ENCODE measurements at places on chromosomes 2 and 18. TPM values are rescaled to one million over a fixed set of nuclear protein-coding genes. Genes with fewer than 3 reads are reported as not detected.

DNA sequence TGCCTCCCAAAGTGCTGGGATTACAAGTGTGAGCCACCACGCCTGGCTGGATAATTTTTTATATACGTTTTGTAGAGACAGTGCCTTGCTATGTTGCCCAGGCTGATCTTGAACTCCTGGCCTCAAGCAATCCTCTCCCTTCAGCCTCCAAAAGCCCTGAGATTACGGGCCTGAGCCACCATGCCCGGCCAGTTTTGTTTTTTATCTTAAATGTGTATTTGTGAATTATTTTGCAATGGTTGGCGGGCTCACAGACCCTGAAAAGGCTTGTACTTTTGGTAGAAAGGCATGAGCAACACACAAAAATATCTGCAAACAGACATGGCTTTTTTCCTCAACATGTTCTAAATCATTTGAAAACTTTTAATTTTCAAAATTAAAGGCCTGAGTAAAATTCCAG lies 73.4 kb upstream of the TMEM18 start:
- DNase-seq: no peak

SLC11A1 gene
- total RNA-seq: 0.09 TPM

- peak; percentile 37 for DNase-seq
Measured at GRCh38 chr2:172101821-172102390, 794 bp downstream of the DLX2 start.

- DNase-seq: no peak
Measured at GRCh38 chr2:221205103-221205673, 366.9 kb downstream of the EPHA4 start.

- DNase-seq: peak; percentile 67
Measured at GRCh38 chr2:169808221-169808620, 9.6 kb downstream of the SSB start.

CAPN14 gene
- 0.16 TPM for total RNA-seq

- peak; percentile 27 for DNase-seq
Measured at GRCh38 chr2:1561811-1562421, 148.7 kb downstream of the TPO start.

GRCh38 chr2:65053199-65053598 lies 3.0 kb upstream of the CEP68 start:
- DNase-seq: no peak

- no peak for DNase-seq
Measured at GRCh38 chr2:232321817-232322559, 56.6 kb upstream of the ALPP start.

- no peak for DNase-seq
Measured at GRCh38 chr2:10604604-10605003, 85.2 kb downstream of the NOL10 start.

- no peak for DNase-seq
Measured at GRCh38 chr18:63105636-63106316, 213.8 kb downstream of the BCL2 start.

DNA sequence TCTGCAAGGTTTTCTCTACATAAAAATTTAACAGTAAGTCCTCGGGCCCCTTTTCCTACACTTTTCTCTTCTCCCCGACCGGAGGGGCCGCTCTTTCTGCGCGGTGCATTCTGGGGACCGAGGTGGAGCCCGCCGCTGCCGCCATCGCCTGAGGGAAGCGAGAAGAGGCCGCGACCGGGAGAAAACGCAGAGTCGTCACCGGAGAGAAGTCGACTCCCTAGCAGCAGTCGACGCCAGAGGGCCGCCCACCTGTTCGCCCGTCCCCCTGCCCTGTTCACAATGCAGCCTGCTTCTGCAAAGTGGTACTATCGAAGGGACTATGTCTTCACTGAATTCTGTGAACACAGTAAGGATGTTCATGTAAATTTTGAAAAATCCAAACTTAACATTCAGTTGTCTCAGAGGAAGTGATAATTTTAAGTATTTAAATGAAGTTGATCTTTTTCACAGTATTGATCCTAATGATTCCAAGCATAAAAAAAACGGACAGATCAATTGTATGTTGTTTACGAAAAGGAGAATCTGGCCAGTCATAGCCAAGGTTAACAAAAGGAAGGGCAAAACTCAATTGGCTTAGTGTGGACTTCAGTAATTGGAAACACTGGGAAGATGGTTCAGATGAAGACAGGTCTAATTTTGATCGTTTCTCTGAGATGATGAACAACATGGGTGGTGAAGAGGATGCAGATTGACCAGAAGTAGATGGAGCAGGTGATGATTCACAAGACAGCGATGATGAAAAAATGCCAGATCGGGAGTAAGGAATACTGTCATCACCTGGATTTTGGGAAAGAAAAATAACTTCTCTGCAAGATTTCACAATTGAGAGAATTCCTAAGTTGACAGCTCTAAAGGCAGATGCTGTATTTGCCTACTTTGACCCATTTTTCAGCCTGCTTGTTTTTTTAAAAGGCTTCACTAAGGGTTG lies 55.8 kb downstream of the ASXL2 start:
- no peak for DNase-seq

DNA sequence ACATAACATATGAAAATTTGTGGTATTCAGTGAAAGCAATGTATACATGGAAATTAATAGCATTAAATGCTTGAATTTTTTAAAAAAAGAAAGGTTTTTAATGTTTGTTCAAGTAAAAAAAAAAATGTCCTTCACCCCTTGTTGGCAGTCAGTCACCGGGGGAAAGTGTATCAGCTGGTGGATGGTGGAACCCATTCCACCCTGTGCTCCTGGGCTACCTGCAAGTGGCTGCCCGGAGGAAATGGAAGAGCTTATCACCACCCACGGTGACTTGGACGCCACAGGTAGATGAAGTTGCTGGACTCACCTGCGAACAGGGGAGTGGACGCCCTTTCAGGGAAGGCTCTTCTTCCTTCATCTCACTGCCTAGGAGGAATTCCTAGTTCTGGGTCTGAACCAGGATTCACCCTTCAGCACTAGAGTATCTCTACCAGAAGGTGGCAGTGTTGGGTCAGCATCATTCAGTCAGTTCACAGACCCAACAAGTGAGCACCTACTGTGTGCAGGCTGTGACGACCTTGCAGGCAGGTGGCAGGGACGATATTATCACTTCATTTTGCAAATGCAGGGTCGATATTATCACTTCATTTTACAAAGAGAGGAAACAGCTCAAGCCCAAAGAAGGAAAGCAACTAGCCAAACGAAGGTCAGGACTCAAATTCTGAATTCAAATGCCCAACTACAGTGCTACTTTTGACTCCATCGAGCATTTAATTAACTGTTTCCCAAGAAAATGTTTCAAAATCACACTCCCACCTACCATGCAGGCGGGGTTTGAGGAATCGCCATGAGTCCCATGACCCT lies 35.8 kb downstream of the CIB4 start:
- DNase-seq: peak; percentile 65

- DNase-seq: peak; percentile 20
Measured at GRCh38 chr2:170974304-170974993, 45.4 kb downstream of the GORASP2 start.

IAH1 gene
- total RNA-seq: 51.7 TPM

DNA sequence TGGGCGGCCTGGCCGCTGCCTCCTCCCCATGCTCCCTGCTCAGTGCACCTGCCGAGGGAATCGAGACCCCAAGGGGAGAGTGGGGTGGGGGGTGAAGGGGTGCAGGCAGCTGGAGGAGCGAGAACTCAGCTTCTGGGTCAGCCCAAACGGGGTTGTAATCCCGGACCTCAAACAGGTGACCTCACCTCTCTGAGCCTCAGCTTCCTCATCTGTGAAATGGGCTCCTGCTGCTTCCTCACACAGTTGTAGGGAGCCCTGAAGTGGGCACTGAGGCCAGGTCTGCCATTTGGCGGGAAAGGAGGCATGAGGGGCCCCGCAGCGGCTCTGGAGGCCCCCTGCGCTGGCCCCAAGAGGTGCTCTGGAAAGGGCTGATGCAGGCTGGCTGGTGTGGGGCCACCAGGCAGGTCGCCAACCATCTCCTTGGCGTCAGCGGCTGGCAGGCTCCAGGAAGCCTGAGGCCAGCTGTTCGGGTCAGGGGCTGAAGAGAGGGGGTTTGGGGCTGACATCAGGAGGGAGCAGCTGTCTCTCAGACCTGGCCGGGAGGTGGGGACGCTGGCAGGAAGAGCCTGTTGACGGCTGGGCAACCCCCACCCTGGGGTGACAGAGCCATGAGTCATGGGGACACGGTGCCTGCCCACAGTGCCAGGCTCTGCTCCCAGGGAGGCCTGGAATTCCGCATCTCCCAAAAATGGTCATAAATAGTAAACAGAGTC lies 4.9 kb downstream of the KLHL30 start:
- no peak for DNase-seq

- DNase-seq: peak; percentile 33
Measured at GRCh38 chr18:34866739-34867138, 156.6 kb downstream of the DTNA start.

GRCh38 chr18:76619621-76620315 lies 124.7 kb upstream of the ZNF516 start:
- DNase-seq: peak; percentile 60

DCDC2C gene
- not detected for total RNA-seq

SERPINB2 gene
- total RNA-seq: 67.6 TPM

DNA sequence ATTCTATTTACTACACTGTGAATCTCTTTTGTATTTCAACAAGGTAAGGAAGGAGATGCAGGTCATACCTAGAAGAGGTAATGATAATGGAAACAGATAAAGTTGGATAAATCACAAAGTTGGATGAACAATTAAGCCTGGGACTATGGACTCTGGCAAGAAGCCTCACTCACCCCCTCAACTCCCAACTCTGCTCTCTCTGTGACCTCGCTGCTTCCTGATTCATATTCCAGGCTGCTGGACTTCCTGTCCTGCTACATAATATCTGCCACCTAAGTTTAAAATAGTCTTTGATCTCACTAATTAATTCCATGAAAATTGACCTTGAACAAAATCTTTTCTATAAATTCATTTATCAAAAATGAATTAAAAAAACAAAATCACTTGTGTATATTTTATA lies 215.3 kb downstream of the CALCRL start:
- DNase-seq: no peak

DNA sequence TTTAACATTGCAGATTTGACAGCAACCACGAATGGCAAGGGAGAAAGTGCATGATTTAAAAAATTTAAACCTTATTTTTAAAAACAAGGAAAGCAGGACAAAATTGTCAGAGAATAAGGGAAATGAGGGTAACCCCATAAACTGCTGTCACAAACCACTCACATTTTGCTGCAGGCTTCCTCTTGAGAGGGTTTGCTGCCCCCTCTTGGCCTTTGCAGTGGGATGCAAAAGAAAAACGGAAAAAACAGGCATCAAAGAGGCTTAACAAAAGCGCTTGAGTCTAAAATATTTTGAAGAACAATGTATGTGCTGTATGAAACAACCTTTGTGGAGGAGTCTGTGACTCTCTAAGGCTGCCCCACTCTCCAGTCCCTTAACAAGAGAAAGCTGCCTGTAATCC lies 91.6 kb downstream of the TMX3 start:
- peak; percentile 89 for DNase-seq

GRCh38 chr18:48533340-48534070 lies 5.3 kb upstream of the CTIF start:
- no peak for DNase-seq

DNA sequence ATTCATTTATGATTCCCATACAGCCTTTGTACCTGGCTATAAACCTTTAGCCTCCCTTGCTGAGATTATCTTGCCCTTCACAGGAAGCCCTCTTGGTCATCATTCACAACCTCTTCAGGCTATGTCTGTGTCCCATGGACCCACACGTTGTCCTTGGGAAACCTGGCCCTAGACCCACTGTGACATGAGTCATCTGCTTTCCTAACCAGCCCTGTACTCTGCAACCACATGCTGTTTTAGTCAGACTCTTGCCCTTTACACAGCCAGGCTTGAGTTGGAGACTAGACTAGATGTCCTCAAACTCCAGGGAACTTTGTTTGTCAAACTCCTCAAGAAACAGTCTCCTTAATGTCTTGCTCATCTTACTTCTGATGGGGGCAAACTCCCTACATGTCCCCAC lies 229.3 kb upstream of the ZSWIM2 start:
- DNase-seq: no peak

GRCh38 chr2:98463081-98463481 lies 18.4 kb downstream of the INPP4A start:
- no peak for DNase-seq

GRCh38 chr2:216633616-216634369 lies 573 bp downstream of the IGFBP2 start:
- DNase-seq: no peak

AQP12B gene
- not detected for total RNA-seq

- DNase-seq: peak; percentile 90
Measured at GRCh38 chr2:195658541-195658890, 1.5 kb downstream of the SLC39A10 start.

OTOS gene
- not detected for total RNA-seq

- DNase-seq: no peak
Measured at GRCh38 chr18:13054336-13054735, 63.2 kb downstream of the CEP192 start.

GRCh38 chr18:70700496-70700895 lies 411.7 kb downstream of the SOCS6 start:
- no peak for DNase-seq

- peak; percentile 4 for DNase-seq
Measured at GRCh38 chr18:58393295-58393694, 235.6 kb downstream of the ALPK2 start.

Measured in fibroblast of the aortic adventitia (primary cell).